Hematopoietic multipotent progenitor cell (in vitro differentiated cells): ENCODE measurements at places on chromosomes 11 and 22.

DNA sequence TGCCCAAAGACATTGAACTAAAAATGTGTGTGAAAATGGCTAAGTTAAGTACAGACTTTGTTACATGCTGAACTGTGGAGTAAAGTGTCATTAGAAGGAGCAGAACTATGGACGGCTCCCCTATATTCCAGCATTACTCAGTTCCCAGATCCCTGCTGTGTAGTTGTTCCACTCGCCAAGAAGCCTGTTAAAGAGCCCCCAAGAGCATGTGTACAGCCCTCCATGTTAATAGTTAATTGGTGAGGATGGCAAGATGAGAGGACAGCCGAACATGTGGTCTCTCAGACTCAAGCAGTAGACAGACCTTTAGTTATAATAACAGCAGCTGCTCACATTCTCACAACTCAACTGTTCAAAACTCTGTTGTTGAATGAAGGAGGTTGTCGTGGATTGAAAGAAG lies 127.4 kb downstream of the ELP4 start:
- DNase-seq: no peak

DNA sequence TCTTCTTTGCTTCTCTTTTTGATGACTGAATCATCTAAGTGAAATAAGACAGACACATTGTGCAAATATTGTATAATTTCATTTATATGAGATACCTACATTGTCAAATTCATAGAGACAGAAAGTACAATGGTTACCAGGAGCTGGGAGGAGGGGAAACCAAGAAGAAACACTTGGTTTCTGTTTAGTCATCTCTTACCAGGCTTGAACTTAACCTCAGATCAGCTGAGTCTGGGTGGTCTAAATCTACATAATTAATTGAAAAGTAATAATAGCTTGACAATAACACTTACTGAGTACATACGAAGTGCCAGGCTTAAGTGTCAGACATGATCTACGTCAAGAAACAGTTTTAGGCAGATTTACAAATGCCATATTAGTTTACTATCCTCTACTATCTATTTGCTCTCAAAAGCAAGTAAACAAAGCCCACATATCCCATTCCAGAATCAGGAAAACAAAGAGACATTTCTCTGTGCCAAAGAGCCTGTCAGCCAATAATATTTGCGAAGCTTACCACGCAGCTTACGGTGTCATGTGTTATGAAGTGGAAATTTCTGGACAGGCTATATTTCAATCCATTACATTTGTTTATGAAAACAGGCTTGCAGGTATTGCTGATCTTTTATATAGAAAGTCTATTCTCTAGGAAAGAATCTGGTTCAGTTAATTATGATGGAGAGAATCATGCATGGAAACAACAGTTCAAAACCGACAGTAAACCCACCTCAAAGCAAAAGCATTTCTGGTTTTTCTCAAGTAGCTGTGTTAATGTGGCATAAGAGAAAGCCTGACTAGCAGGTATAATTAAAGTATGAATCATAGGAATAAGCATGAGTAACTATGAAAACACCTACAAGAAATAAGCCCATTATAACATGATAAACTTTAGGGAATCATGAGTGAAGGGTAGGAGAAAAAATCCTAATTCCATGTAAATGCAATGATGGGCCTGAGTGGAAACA lies 2.7 kb upstream of the ARHGAP42 start:
- DNase-seq: no peak

GRCh38 chr11:74824285-74824982 lies 75.8 kb downstream of the RNF169 start:
- DNase-seq: no peak

GRCh38 chr22:32226326-32227104 lies 21.6 kb upstream of the RFPL2 start:
- DNase-seq: no peak

DNA sequence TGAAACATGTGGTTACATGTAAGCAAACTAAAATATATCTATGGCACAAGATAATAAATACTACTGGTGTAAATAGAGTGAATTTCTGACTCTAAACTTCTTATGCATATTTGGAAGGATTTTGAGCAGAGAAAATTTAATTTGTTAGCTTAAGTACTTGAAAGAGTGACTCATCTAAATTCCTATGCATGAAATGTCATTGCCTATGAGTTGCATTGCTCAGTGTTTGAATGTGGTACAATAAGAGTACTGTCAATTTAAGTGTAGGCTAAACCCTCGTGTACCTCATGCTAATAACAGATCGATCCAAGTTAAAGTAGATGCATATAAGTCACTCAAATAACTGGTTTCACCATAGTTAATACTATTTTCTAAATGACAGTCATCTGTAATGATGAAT lies 5.3 kb upstream of the CARD18 start:
- DNase-seq: no peak
